Astrocyte (in vitro differentiated cells and primary cell): ENCODE measurements at places on chromosomes 2 and 18.

DNA sequence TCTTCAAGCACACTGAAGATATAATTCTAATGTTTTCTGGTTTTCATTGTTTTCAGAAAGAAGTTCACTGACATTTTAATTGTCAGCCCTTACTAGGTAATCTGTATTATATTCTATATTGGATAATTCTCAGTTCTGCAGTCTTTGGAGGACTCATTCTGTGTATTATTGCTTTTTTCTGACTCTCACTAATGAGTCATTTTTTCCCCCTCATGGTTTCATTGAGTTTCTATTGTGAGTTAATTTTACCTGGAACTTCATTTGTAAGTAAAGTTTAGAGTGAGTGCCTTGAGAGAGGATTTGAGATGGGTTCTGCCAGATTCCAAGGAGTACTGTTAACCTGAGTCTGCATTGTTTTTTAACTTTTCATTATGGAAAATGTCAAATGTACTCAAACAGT is 90.4 kb upstream of the LYPD1 start:
- no peaks in the 10 kb centered on the region for H3K4me1 ChIP-seq
- no peak for DNase-seq
- no peaks in the 10 kb centered on the region for H3K27me3 ChIP-seq
- no peaks in the 10 kb centered on the region for H3K36me3 ChIP-seq
- no peak overlapping the region for H3K27ac ChIP-seq

- no peaks in the 10 kb centered on the region for H3K36me3 ChIP-seq
- H3K4me3 ChIP-seq = no peak overlapping the region
- H3K4me1 ChIP-seq = peaks cover 11% of the 10 kb centered on the region
Observed at GRCh38 chr18:21486905-21487437, 113.5 kb downstream of the ESCO1 start.

GRCh38 chr2:144456680-144457079 is 63.2 kb downstream of the ZEB2 start:
- peak; percentile 88 for DNase-seq
- peak overlapping the region; percentile 15 for H3K27ac ChIP-seq
- H3K27me3 ChIP-seq = no peaks in the 10 kb centered on the region
- peaks cover 40% of the 10 kb centered on the region for H3K4me1 ChIP-seq
- no peak overlapping the region for H3K4me3 ChIP-seq
- H3K36me3 ChIP-seq = no peaks in the 10 kb centered on the region

- H3K36me3 ChIP-seq = no peaks in the 10 kb centered on the region
- H3K4me1 ChIP-seq = no peaks in the 10 kb centered on the region
- no peak for DNase-seq
- no peak overlapping the region for H3K4me3 ChIP-seq
- no peak overlapping the region for H3K27ac ChIP-seq
Observed at GRCh38 chr2:86518481-86518880, 44.8 kb downstream of the CHMP3 start.

DNA sequence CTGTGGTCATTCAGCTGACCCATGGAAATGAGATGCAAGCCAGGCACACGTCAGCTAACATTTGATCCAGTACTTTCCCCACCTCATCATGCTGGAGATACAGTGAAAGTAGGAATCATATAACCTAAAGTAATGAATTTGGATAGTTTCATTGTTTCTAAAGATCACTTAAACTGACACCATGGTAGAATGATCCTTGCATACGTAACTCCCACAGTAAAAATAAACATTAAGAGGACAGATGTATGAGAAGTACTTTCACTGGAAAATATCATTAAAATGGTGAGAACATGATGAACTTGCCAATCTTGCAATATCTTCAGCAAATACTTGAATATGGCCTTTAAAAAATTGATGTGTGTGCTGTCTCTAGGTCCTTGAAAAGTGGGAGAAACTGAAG is 85.4 kb downstream of the MAIP1 start:
- peaks cover 5% of the 10 kb centered on the region for H3K4me1 ChIP-seq
- no peaks in the 10 kb centered on the region for H3K27me3 ChIP-seq
- peak; percentile 17 for DNase-seq
- H3K36me3 ChIP-seq = no peaks in the 10 kb centered on the region

GRCh38 chr18:40676668-40677067 is 1278.4 kb upstream of the PIK3C3 start:
- no peak overlapping the region for H3K27ac ChIP-seq
- H3K4me3 ChIP-seq = no peak overlapping the region
- no peaks in the 10 kb centered on the region for H3K36me3 ChIP-seq
- H3K4me1 ChIP-seq = no peaks in the 10 kb centered on the region
- H3K27me3 ChIP-seq = no peaks in the 10 kb centered on the region
- peak; percentile 23 for DNase-seq

- H3K4me1 ChIP-seq = peaks cover under 1% of the 10 kb centered on the region
- no peak overlapping the region for H3K27ac ChIP-seq
- DNase-seq = peak; percentile 46
- no peaks in the 10 kb centered on the region for H3K27me3 ChIP-seq
- no peaks in the 10 kb centered on the region for H3K36me3 ChIP-seq
Observed at GRCh38 chr2:189144700-189145211, 34.8 kb downstream of the COL5A2 start.

DNA sequence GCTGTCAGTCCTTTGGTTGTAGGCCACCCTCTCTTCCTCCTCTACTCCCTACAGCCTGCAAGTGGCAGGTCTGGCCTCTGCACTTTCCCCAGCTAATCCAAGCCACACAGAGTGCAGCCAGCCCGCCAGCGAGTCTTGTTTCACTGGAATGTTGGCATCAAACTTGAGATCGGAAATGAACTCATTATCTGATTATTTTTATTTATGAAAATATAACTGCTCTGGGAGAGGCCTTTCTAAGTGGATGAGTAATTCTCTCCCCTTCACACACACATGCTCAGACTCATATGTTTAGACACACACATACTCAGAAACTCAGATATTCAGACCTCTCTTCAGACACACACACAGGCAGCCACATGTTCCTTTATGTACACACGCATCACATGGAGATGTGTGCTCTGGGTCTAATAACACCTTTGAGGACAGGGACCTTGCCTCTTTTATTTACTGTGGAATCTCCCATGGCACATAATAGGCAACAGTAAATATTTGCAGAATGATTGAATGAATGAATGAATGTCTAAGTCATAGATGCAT is 151.3 kb downstream of the ZFP36L2 start:
- H3K36me3 ChIP-seq = no peaks in the 10 kb centered on the region
- peak overlapping the region; percentile 94 for H3K27ac ChIP-seq
- DNase-seq = peak; percentile 99
- H3K4me3 ChIP-seq = no peak overlapping the region
- H3K27me3 ChIP-seq = no peaks in the 10 kb centered on the region

DNA sequence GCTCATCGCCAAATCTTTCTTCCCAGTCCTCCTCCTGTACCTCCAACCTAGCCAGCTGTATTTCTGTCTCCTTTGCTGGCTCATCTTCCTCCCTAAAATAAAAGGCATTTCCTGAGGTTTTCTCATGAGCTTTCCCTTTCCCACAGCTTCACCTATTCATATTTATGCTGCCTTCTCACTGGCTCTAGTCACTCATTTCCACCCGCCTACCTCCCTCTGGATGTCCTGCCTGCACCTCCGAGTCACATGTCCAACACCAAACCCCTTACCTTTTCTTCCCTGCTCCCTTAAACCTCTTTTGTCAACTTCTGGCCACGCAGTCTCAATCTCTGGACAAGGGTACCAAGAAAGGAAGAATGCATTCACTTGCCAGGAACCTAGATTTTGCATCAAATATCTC is 2.8 kb downstream of the EIF2AK3 start:
- no peak for DNase-seq
- H3K36me3 ChIP-seq = no peaks in the 10 kb centered on the region
- no peak overlapping the region for H3K27ac ChIP-seq
- peaks cover 19% of the 10 kb centered on the region for H3K4me1 ChIP-seq
- H3K27me3 ChIP-seq = no peaks in the 10 kb centered on the region
- no peak overlapping the region for H3K4me3 ChIP-seq

GRCh38 chr18:41593171-41593675 is 361.8 kb upstream of the PIK3C3 start:
- no peaks in the 10 kb centered on the region for H3K4me1 ChIP-seq
- H3K4me3 ChIP-seq = no peak overlapping the region
- no peaks in the 10 kb centered on the region for H3K36me3 ChIP-seq

DNA sequence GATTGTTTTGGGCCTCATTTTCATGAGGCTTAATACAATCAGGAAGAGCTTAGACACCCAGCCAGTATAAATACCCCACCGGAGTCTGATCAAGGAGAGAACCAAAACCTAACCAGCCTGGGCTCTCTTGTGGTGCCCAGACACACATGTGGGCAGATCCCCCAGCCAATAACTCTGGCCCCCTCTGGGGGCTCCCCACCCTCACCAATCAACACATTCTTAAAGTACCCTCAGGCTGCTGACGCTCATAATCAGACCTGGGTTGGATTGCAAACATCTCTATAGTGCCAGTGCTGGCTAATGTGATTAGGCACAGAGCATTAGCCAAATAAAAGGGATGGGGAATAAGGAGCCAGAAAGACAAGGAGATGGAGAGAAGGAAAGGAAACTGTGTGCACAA is 329.6 kb downstream of the BCL11A start:
- H3K27me3 ChIP-seq = no peaks in the 10 kb centered on the region
- H3K27ac ChIP-seq = no peak overlapping the region
- no peak overlapping the region for H3K4me3 ChIP-seq
- DNase-seq = no peak
- H3K36me3 ChIP-seq = no peaks in the 10 kb centered on the region
- no peaks in the 10 kb centered on the region for H3K4me1 ChIP-seq

DNA sequence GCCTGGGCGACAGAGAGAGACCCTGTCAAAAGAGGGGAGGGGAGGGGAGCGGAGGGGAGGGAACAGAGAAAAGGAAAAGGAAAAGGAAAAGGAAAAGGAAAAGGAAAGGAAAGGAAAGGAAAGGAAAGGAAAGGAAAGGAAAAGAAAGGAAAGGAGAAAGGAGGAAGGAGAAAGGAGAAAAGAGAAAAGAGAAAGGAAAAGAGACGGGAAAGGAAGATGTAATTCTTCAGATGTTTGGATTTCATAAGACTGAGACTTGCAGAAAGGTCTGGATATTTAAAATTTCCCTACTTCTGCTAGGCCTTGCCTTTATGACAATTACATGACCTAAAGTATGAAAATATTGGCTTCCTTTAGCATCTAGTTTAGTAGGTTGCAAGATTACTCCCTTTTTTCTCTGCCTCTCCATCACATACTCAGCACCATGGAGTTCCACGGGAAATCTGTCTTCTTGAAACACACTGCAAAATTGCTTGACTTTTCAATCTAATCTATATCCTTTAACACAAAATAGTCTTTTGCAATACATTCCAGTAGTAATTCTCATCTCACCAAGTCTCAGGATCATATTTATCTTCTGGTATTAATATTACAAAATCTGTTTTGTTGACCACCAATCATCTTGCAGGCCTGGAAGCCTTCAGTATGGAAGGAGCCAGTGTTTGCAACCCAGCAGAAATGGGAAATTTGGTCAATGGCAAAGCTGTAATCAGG is 383.5 kb downstream of the ZEB2 start:
- no peak for DNase-seq
- no peak overlapping the region for H3K4me3 ChIP-seq
- H3K36me3 ChIP-seq = no peaks in the 10 kb centered on the region
- no peak overlapping the region for H3K27ac ChIP-seq
- H3K27me3 ChIP-seq = no peaks in the 10 kb centered on the region
- H3K4me1 ChIP-seq = peaks cover 8% of the 10 kb centered on the region

DNA sequence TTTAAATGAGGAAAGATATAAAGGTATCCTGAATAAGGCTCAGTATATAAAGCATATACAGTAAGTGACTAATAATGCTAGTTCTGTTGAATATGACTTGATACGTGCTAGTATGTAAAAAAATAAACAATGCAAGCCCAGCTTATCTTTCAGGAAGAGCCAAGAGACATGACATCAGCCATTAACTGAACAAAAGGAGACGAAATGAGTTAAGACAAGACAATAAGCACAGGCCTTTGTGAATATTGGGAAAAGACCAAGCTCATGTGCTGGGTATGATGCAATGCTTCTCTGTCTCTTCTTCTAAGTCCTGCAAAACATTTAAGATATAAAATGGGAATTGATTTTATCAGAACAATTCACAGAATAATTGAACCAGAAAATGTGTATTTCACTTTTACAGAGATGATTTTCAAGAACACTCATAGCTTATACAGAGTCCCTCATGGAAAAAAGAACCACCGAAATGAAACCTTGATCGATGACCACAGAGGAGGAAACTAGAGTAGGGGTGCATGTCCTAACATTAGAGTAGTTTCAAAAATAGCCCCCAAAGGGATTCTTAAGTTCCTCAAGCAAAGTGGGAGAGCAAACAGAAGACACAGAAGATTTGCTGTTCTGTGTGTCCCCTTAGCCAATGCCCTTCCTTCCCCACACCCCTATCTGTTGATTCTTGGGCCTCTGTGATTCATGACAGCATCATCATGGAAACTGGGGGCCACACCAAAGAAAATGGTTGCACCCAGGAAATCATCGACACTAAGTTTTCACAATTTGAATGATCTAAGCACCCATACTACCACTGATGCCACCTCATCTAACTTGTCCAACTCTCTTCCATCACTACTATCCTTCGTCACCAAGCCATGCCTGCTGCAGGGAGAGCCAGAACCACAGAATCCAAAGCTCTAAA is 68.0 kb upstream of the CRIM1 start:
- no peaks in the 10 kb centered on the region for H3K36me3 ChIP-seq
- no peaks in the 10 kb centered on the region for H3K27me3 ChIP-seq
- no peak overlapping the region for H3K4me3 ChIP-seq
- peak; percentile 59 for DNase-seq
- no peaks in the 10 kb centered on the region for H3K4me1 ChIP-seq

DNA sequence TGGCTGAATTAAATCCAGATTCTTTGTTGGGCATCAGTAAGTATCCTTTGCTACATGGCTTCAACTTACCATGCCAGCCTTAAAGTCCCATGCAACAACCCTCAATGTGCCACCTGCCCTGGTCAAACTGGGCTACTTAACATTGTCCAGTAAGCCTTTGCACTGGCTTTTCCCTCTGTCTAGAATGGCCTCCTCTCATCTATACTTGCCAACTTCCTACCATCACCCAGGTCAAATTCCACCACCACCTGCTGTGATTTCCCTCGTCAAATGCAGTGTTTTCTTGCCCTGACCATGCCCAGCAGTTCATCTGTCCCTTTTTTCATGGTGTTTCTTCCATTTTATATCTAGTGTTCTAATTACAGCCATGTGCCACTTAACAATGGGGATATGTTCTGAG is 5.7 kb downstream of the KLHL23 start:
- no peak overlapping the region for H3K27ac ChIP-seq
- no peak for DNase-seq
- no peak overlapping the region for H3K4me3 ChIP-seq
- H3K27me3 ChIP-seq = no peaks in the 10 kb centered on the region
- no peaks in the 10 kb centered on the region for H3K4me1 ChIP-seq
- H3K36me3 ChIP-seq = peaks cover 3% of the 10 kb centered on the region
